ENCODE measurements at places on chromosomes 3 and 15.

DNA sequence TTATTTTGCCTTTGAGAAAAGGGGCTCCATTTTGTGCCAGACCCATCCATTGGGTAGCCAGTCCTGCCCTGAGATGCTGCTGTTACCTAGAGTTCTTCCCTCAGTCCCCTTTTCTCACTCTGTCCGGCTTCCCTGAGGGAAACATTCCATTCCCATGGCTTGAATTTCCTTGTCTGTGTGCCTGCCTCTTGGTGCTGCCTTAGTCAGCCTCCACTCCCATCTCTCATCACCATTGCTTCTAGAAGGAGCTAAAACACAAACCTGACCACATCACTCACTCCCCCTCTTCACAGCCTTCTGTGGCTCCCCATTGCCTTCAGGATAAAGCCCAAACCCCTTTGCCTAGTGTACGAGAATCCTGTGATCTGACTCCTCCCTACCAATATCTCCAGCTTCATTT, 25.2 kb upstream of the C2CD4B start:
- DNase-seq: no peak

DNA sequence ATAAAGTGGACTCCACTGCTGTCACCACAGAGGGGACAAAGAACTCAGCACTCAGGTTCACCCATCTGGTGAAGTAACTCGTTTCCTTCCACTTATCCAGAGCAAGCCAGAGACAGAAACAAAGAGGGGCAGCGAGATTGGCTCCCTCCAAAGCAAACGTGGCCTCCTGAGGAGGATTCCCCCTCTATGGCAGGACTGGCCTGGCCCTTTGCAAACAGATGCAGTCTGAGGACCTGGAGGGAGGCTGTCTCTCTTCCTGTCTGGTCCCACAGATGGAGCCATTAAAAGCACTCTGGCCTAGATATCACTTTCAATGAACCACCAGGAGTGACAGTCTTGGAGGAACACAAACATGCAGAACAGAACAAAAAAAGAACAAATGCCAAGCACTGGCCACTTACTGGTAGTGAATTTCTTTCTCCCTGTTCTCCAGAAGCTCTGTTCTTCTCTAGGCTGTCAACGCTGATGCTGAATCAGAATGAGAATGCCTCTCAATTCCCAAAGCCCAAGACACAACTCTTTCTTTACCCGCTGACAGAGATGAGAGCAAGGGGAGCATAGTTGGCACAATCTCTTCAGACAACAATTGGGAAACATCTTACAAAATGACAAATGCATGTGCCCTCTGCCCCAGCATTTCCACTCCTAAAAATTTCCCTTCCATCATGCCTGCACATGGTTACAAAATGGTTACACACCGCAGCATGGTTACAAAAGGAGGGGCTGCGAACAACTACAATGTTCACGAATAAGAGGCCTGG, 14.3 kb downstream of the KLHL25 start:
- DNase-seq: no peak

DNA sequence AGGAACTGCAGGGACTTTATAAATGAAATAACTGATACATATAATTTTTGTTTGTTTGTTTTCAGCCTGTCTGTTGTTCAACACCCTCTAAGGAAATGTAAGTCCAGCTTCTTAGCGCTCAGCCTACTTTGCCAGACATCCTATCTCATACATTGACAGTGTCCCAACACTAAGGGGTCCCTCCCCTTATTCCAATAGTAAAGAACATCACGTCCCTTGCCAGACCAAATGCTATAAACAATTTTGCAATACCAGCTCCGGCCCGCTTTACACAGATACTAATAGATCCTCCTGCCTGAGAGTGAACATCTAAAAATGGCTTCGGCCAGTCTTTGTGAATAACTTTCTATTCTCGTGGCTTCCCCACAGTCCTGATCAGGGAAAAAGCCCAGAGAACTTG, 4.5 kb upstream of the TAFA4 start:
- DNase-seq: no peak

DNA sequence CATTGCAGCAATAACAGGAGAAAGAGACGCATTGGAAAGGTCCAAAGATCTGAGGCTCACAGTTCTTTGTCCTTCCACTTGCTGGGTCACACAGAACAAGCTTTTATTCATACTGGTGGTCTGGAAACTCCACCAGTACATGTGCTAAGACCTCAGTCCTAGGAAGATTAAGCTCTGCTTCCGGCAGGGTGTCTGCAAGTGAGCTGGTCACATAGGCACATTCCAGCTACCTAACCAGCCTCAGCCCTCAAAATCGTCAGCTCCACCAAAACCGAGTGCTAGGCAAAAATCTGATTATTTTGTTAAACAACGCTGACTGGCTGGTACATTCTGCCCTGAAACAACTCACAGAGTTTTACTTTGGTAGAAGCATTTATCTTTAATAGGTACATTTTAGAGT, 2.2 kb downstream of the ZBED2 start:
- DNase-seq: no peak
